ENCODE measurements at places on chromosomes 1 and 21.
A peak's percentile ranks its signal among the peaks of the same experiment; 100 is the strongest.

DNA sequence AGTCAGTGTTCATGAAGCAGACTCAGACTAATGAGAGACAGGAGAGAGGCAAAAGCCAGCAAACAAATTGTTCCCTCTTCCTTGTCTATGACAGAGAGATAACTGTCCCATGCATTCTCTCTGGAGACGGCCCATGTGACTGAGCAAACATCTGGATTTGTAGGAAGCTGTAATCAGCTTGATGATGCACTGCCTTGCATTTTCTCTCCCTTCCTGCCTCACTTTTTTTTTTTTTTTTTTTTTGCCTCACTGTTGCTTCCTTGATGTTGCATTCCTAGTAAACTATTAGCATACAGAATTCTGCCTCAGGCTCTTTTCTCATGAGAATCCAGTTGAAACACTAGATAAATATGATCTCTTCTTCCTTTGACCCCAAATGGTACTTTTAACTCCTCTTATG lies 134.5 kb downstream of the HHIPL2 start:
- DNase-seq = no peak

GRCh38 chr1:89762779-89763648 lies 57.8 kb upstream of the LRRC8D start:
- peak; percentile 85 for DNase-seq

DNA sequence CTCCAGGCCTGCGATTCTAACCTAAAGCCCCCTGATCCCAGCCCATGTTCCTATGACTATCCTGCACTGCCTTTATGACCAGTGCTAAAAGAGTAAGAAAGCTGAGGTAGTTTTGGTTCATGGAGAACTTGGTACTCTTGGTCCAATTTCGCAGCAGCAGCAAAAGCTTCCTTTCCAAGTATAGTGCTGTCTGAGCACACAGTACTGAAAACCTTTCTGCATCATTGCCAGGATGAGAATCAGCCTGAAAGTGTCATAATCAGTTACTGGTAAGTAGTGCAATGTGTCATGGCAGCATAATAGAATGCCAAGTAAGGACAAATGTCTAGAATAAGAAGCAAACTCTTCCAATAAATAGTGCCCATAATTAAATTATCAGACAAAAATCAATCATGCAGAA lies 889.6 kb upstream of the ADGRL4 start:
- DNase-seq = no peak

GRCh38 chr21:44927587-44928461 lies 7.1 kb upstream of the ITGB2 start:
- peak; percentile 95 for DNase-seq

- DNase-seq = no peak
These were observed 1225.2 kb downstream of the NCAM2 start for GRCh38 chr21:22223385-22223784.

DNA sequence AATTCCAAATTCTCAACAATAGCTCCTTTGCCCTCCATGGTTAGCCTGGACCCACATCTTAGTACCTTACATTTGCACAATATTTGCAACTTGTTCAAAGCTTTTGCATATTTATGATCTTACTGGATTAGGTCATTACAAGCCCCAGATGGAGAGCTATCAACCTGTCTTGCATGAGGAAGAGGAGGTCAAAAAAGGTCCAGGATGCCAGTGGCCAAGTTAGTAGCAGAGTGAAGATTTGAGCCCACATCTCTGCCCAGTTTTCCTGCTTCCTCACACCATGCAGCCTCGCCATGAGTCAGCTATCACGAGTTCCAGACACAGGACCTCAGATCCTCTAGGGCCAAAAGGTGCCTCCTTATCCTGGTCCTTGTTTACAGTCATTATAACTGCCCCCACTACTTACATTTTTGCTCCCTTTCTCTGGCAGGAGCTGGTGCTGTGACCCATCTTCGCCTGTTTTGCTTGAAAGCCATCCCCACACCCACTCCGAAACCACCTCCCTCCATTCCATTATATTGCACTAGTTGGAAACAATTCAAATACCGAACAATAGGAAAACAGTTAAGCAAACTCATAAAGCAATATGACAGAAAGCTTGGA lies 5.0 kb upstream of the AHCYL1 start:
- no peak for DNase-seq

DNA sequence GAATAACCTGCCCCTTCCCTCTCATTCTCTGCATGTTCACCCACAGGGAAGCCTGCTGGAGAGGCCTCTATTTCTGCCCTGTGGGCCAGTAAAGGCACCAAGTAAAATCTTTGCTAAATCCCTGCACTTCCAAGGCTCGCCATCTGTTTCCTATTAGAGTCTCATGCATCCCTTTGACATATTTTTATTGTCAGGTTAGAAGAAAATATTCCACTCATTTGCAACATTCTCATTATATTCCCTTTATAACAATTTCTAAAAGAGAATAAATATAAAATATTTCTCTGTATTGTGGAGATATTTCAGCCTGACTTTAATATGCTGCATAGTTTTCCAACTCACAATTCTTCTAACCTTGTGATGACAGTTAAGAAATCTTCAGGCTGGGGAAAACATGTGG lies 340.4 kb upstream of the VAMP3 start:
- DNase-seq = no peak

DNA sequence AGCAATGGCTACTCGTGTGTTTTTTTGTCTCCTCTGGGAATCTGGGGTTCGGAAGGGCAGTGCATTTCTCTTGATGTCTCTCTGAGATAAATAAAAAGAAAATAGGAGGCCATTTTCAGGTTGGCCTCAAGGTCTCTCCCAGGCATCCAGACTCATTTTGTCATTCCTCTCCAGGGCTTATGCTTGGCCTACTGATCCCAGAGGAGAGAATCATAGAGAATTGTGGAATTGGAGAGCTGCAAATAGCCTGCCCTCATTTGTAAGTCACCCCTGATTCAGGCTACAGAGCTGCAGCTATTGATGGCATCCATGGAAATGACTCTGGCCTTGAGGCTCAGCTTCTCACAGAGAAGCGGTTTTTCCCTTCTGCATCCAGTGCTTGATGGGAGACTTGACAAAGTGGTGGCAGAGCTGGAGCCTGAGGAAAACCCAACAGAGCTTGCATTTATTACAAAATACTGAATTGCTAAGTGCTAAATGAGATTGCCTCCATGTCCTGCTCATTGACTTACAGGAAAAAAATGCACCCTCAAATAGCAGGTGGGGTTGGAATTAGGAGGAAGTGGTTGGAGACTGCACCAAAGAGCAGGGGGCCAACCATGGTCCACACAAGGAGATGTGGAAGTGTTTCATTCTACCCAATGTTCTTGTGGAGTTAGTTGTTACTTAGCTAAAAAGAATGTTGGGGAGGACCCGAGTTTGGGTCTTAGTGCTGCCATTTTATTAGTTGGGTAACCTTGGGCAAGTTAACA lies 140.4 kb downstream of the S1PR1 start:
- DNase-seq = no peak

GRCh38 chr1:21451212-21451611 lies 11.3 kb downstream of the NBPF3 start:
- no peak for DNase-seq

DNA sequence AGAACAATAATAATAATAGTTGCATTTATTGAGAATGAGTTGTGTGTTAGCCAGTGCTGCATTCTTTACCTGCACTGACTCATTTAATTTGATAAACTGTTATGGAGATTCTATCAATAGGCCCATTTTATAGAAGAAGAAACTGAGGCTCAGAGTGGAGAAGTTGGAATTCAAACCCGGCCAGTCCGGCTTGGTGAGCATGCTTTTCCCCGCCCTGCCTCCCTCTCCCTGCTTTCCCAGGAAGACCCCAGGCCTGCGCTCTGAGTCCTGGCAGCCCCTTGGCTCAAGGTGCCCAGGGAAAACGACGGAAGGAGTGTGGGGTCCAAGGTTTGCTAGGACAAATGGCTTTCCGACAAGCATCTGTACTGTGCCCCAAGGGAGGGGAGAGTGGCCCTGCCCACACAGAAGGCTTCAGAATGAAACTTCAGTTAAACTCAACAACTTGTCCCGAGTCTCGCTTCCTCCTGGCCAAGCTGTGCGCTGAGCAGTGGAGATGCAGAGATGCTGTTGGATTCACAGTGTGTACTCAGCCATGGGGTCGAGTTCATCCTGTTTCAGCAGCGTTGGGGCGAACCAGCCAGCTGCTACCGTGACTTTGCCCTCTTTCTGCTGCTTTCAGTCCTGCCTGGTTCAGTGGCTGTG lies 23.3 kb upstream of the PADI6 start:
- no peak for DNase-seq

GRCh38 chr1:175900171-175900570 lies 156.8 kb upstream of the TNR start:
- DNase-seq = no peak

DNA sequence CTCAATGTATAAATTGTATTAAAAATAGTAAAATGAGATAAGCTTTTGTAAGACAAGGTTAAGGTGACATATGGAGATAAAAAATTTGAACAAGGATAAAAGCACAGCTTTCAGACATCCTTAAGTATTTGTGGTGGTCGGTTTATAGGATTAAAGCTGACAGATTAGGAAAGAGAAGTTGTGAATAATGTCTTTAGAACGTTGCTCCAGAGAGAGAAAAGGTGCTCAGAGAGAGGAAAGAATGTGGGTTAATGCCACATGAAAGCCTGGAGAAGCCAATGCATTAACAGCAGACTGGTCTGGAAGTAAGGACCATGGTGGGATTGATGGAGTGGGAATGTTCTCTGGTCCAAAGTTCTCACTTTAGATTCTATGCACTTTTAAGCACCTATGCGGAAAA lies 44.8 kb downstream of the ATP6V1G3 start:
- no peak for DNase-seq

DNA sequence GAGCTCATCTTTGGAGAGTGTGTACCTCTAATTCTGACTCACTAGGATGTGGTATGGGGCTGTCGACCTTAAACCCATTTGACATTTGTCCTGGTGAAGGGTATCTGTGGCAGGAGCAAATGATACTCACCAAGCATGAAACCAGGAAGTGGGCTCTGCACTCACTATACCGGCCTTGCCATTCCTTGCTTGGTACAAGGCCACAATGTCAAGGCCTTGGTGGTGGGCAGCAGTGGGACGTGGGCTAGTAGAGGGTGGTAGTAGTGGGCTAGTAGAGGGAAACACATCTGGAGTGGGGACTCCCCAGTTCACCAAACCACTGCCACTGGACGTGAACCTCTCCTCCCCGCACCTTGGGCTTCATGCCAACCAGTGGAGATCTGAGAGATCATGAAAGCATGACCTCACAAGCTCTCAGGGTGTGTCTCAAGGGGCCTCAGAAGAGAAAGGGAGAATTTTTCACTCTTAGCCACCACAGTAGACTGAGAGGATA lies 11.5 kb downstream of the TNFSF4 start:
- no peak for DNase-seq

GRCh38 chr1:23751050-23751814 lies 8.0 kb downstream of the ELOA start:
- DNase-seq = peak; percentile 15

- peak; percentile 72 for DNase-seq
These were observed 160.8 kb downstream of the ZSCAN20 start for GRCh38 chr1:33633019-33633801.

DNA sequence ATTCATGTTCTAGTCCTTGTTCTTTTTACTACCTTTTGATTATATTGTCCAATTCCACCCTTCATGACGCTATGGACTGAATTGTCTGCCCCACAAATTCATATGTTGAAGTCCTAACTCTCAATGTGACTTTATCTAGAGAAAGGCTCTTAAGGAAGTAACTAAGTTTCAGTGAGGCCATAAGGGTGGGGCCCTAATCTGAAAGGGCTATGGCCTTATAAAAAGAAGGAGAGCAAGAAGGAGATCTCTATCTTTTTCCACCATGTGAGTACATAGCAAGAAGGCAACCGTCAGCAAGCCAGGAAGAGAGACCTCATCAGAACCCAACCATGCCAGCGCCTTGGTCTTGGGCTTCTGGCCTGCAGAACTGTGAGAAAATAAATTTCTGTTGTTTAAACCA lies 95.9 kb downstream of the HIVEP3 start:
- DNase-seq = no peak

DNA sequence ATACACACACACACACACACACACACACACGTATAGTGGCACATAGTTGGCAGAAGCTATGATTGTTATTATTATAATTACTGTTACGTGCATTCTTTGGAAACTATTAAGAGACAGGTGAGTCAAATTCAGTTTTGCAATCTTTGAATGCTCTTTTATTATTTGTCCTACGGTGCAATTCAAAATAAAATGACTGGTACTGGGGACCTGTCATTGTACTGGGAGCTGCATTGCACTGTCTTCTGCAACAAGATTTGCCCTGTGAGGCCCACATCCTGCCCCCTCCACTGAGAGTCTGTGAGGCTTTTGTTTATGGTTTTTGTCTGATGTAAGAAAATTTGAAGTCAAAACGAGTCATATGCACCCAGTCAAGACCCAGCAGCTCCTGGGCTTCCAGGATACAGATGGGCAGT lies 1.9 kb downstream of the LY9 start:
- peak; percentile 80 for DNase-seq

DNA sequence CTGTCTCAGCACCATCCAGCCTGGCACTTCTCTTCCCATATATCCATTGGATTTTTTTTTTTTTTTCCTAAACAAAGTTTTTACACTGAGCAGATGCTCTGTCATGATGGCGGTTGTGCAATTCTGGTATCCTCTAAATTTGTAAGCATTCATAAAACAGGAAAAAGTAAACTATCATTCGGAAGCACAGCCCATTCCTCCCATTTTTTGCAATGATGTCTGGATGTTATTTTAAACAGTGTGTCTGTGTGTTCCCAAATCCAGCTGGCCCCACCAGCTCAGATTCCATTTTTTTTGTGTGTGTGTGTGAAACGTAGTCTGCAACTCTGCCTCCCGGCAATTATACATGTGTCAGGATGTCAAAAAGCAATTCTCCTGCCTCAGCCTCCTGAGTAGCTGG lies 33.5 kb downstream of the PDPN start:
- DNase-seq = no peak

- no peak for DNase-seq
These were observed 8.7 kb upstream of the SLC2A5 start for GRCh38 chr1:9078015-9078751.

GRCh38 chr1:117093870-117094621 lies 27.5 kb downstream of the TRIM45 start:
- peak; percentile 26 for DNase-seq

DNA sequence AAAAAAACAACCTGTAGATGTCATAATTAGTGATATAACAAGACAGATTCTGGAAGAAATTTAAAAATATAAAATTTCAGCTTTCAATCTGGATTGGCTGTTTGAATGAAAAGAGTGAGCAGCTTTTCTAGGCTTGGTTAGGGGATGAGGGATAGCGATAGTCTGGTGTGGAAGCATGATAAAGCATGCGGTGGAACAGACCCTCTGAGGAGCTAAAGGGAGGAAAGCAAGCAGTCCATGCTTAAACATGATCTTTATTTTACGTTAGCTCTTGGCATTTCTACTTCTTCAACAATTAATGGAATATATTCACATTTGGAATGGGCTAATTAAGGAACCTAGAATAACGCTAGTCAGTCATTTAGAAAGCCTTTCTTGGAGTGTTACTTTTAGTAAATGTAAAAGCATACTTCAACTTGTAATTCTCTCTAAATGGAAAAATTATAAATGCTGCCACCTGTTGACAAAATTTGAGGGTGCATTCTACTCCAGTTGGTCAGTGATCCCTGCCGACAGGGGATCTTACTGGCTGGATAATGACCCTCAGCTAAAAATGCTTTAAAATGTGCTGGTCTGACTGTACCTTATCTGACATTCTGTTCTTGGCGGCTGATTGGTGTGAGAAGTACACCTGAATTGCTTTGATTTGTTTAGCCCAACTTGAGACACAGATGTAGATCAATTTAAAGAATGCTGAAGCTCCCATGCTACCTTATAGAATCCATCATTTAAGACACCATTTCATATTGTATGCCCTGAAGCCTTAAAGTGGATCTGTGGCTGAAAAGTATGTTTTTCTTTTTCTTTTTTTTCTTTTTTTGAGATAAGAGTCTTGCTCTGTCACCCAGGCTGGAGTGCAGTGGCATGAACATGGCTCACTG lies 61.2 kb downstream of the AK4 start:
- no peak for DNase-seq

Measured in CD4-positive, alpha-beta T cell treated with Interleukin-6 at 100 ng/mL for 8 hours (primary cell).